ENCODE measurements at places on chromosomes 12 and 14. TPM values are rescaled to one million over a fixed set of nuclear protein-coding genes. Genes with fewer than 3 reads are reported as not detected.

- peaks cover 19% of the 10 kb centered on the region for H3K36me3 ChIP-seq
- H3K27ac ChIP-seq, result no peak overlapping the region
- DNase-seq, result no peak
- no peaks in the 10 kb centered on the region for H3K4me1 ChIP-seq
Measured at GRCh38 chr12:110007881-110008280, 8.7 kb downstream of the ANKRD13A start.

DNA sequence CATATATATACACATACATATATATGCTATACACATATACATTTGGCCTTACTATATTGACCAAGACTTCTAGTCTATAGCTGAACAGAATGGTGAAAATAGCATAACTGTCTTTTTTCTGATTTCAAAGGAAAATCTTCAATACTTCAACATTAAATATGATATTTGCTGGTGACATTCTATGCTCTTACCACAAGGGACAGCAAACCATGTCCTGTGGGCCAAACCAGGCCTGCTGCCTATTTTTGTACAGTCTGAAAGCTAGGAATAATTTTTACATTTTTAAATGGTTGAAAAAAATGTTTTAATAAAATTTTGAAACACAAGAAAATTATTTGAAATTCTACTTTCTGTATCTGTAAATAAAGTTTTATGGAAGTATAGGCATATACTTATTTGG, 63.6 kb downstream of the EML5 start:
- no peak overlapping the region for H3K4me3 ChIP-seq
- no peaks in the 10 kb centered on the region for H3K27me3 ChIP-seq
- no peaks in the 10 kb centered on the region for H3K4me1 ChIP-seq
- H3K27ac ChIP-seq, result no peak overlapping the region

DNA sequence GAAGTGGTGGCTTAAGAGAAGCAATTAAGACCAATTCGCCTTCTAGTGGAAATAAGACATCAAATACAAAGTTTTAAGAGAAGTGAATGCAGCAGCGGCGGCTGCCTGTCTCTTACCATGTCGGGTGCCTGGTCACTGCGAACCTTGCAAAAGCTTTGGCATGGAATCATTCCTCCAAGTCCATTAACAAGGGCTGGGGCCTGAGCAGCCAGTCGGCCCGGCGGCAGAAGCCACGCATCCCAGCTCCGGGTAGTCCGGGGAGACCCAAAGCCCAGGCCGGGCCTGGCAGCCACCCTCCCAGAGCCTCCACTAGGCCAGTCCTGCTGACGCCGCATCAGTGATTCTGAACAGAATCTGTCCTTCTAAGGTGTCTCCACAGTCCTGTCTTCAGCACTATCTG, 321.0 kb downstream of the TMEM121 start:
- H3K27me3 ChIP-seq, result no peaks in the 10 kb centered on the region
- no peak overlapping the region for H3K27ac ChIP-seq
- DNase-seq, result no peak
- H3K4me1 ChIP-seq, result no peaks in the 10 kb centered on the region
- no peaks in the 10 kb centered on the region for H3K36me3 ChIP-seq
- H3K4me3 ChIP-seq, result no peak overlapping the region

DNA sequence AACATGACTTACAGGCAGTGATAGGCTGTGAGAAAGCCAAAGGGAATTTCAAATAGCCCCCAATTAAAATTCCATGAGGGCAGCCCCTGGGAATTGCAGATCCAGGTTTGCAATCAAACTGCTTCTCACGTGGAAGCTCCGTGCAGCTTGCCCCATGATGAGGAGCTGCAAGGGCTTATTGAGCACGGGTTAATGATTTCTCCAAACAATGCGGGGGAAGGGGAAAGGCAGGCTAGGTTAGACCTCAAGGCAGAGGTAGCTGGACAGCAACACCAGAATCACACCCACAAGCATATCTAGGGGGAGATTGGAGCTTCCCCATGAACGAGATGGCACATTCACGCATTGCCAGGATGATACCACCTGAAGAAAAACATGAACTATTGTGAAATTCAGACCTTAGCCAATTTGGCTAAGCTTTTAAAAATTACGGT, 5.0 kb upstream of the DUSP6 start:
- no peak overlapping the region for H3K4me3 ChIP-seq
- no peaks in the 10 kb centered on the region for H3K27me3 ChIP-seq
- no peak overlapping the region for H3K27ac ChIP-seq
- H3K4me1 ChIP-seq, result peaks cover 43% of the 10 kb centered on the region
- H3K36me3 ChIP-seq, result no peaks in the 10 kb centered on the region
- DNase-seq, result no peak

GRCh38 chr12:105235281-105235731, 668 bp downstream of the APPL2 start:
- H3K4me1 ChIP-seq, result peaks cover 10% of the 10 kb centered on the region
- no peaks in the 10 kb centered on the region for H3K27me3 ChIP-seq
- no peak for DNase-seq

DNA sequence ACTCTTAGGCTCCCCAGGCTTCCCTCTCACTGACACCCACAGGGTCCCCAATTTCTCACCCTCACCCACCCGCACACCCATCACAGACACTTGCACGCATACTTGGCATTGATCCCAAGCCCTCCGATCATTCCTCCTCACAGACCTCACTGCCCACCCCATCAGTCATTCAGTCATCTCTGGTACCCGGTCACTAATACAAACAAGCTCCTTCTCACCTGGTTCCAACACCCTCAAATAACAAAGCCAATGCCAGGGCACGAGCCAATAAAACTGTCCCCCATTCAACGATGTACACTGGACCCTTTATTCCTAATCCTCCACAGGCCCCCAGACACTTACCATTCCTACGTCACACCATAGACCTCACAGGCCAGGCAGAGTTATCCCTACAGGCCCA, 2.3 kb downstream of the ZNF605 start:
- no peak for DNase-seq
- no peaks in the 10 kb centered on the region for H3K4me1 ChIP-seq

ETV6 gene
- 15.8 TPM for total RNA-seq

IL26 gene
- 0.38 TPM for total RNA-seq

FAIM2 gene
- 2.9 TPM for total RNA-seq

GEMIN2 gene
- 19.8 TPM for total RNA-seq

Data from esophagus squamous epithelium (tissue), 5 donors.